ENCODE measurements at places on chromosomes 3 and 15.

DNA sequence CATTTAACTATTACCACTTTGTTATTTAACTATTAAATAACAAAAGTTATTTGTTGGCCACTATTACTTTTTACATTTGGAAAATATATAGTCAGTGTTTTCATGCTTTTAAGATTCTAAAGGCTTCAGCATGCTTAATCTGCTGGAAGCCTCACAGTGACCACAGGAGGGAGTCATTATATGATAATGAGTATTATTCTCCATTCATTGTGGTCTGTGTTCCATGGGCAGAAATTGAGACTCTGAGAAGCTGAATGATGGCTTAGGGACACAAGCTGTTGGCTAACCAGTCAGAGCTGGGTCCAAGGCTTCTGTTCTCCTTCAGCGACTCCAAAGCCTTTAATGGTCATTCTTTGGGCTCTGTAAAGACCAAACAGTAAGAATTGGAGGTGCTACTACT lies 64.7 kb downstream of the BFSP2 start:
- DNase-seq = no peak

GRCh38 chr3:122688996-122689395 lies 8.4 kb downstream of the PARP14 start:
- no peak for DNase-seq

DNA sequence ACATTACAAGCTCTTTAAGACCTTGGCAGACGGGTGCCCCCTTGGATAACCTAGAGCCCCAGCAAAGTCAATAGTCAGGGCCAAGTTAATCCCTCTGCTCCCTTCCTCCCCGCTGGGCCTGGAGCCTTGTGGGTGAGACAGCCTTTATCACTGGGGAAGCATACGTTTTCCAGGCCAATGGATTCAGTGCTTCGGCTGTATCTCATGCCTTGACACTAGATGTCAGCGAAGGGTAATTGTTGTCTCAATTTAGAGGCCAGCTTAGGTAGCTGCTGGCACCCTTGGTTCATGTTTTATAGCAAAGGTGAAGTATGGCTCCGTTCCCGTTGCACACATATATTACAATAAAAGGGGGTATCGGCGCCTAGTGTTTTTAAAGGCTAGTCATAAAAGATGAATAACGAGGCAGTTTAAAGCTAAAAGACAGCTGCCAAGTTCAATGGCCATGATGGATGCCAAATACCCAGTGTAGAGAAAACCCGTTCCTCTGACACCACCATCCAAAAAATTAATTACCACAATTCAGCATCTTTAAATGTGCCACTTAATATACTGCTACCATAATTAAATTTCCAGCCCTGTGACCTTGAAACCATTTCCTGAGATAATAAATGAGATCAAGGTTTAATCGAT lies 52.3 kb upstream of the BNIP2 start:
- DNase-seq = no peak

DNA sequence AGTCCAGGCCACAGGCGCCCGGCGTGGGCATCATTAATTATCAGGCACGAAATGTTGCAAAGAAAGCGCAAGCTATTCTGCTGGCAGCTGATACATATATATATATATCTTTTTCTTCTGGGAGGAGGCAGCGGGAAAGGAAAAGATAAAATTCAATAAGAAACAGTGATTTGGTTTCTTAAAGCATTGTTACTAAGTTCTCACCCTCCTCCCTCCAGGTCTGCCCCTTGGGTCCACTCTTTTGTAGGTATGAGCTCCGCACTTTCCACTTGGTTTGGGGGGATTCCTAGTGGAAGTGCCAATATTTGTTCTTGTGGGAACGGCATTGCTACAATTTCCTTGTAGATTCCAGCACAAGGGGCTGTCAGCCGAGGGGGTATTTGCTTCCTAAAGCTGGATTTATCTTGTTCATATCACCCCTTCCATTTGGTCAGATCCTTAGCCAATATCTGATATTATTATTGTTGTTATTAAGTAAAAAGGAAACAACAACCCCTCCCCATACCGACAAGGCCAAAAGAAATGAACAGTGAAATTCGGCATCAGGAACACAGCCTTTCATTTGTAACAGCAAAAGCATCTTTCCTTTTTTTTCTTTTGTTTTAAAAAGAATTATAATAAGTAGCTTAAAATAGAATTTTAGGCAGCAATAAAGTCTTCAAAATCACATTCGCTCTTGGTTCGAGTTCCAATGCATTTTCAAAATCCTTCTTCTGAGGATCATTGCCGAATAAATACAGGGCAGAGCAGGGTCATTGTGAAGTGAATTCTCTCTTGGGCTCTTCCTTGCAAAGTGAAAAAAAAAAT lies 15.6 kb downstream of the ZIC1 start:
- no peak for DNase-seq

DNA sequence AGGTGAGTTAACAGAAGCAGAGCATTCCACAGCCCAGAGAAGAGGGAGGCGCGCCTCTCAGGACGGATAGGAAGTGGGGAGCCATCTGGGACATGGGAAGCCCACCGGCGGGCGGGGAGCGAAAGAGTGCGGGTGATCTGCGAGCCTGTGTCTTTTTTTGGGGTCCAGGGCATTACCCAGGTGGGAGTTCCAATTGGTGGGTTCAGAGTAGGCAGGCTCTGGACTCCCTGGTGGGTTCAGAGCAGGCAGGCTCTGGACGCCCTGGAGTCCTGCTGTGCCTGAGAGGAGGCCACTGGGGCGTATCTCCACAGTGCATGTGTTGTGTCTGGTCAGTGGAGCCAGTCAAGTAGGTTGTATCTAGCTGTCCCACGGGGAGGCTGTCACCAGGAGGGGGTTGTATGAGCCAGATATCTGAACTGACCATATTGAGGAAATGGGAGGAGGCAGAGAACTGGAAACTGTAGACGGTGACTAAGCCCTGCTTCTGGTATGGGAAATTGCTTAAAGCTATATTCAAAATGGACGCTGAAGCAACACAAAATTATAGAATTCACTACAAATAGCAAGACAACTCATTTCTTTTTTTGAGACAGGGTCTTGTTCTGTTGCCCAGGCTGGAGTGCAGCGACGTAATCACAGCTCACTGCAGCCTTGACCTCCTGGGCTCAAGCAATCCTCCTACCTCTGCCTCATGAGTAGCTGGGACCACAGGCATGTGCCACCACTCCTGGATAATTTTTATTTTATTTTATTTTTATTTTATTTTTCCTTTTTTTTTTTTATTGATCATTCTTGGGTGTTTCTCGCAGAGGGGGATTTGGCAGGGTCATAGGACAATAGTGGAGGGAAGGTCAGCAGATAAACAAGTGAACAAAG lies 34.5 kb upstream of the CHST2 start:
- DNase-seq = no peak

DNA sequence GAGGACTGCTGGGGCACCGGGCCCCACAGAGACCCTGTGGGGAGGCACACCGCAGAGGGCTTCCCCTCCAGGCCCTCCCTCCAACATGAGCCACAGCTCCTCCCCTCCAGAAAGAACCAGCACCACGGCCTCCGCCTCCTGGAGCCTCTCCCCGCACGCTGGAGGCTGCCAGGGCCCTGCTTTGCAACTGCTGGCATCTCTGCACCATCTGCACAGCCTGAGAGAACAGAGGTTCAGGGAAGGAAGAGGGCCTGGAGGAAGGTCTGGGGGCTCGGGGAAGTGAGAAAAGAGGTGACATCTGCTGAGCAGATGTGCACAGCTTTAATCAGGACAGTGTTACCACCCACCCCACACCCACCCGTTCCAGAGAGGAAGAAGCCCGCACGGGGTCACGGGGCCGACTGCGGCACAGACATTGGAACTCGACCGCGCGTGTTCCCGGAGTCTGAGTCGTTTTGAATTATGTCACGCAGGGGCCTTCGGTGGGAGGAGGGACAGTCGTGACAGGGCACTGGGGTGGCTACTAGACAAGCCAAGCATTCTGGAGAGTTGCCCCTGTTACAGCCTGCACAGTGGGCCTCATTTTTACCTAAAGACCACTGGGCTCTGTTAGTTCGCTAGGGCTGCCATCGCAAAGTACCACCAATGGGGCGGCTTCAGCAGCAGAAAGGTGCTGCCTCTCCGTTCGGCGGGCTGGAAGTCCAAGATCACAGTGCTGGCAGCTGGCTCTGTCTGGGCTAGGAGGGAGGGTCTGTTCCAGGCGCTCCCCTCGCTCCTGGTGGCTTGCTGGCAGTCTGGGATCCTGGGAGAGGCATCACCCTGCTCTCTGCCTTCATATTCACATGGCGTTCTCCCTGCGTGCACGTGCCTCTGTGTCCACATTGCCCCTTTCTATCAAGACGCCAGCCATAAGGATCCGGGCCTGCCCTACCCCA lies 194.8 kb downstream of the XXYLT1 start:
- DNase-seq = no peak

DNA sequence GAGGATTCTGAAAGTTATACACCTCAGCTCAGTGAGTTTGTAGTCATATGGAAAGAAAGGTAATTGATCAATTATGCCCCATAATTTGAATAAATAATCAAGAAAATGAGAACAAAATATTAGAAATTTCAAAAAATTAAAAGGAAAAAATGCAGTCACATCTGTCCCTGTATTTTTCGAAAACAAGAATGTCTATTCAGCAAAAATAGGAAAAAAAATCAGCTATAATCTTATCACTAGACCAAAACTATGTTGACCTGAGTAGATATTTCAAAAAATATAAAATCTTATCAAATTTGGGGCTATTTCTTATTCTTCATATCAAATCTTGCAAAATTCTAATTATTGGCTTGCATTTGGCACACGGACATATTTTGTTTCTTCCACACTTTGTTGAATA lies 501.2 kb upstream of the CNTN3 start:
- DNase-seq = no peak

GRCh38 chr3:184380185-184380626 lies 352 bp downstream of the CHRD start:
- peak; percentile 30 for DNase-seq

DNA sequence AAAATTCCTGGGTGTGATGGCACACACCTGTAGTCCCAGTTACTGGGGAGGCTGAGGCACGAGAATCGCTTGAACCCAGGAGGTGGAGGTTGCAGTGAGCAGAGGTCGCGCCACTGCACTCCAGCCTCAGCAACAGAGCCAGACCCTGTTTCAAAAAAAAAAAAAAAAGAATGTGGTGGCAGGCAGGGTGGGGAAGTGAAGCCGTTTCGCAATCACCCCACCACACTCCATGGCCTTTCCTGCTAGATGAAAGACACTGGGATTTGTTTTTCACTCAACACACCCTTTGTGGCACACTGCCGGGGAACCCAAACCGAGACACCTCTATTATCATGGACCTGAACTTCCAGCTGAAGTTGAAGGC lies 172.4 kb upstream of the IQSEC1 start:
- no peak for DNase-seq

DNA sequence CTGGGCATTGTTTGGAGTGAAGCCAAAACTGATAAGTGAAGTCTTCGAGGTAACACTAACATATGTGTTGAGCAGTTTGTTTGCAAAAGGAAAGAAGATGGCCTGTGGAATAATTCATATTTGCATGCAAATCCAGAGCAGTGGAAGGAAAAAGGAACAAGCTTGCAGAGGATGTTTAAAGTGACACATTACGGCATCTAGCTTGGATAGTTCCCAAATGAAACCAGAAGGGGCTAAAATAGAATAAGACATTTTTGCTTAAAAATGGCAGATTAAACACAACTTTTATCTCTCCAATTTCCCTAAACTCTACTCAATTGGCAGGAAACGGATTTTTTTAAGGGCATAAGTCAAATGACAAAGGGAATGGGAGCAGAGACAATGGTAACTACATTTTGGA lies 25.4 kb upstream of the RYK start:
- no peak for DNase-seq

- no peak for DNase-seq
Observed at GRCh38 chr15:43911235-43911781, 84.5 kb downstream of the WDR76 start.

DNA sequence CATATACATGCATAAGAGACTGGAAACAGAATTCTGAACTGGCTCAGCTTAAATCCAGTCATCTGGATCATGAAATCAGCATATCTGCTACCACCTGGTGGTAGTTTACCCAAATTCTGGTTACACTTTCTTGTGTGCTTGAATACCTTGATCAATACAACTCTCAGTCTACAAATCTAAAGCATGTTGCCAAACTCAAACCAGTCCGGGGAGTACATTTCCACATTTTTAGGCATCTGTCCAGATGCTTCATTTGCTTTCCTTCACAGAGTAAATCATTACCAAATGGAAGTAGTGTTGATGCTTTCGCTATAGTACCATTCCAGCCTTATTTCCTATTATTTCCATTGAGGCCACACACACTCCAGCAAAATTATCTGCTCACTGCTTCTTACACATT lies 126.4 kb downstream of the P2RY1 start:
- DNase-seq = no peak

DNA sequence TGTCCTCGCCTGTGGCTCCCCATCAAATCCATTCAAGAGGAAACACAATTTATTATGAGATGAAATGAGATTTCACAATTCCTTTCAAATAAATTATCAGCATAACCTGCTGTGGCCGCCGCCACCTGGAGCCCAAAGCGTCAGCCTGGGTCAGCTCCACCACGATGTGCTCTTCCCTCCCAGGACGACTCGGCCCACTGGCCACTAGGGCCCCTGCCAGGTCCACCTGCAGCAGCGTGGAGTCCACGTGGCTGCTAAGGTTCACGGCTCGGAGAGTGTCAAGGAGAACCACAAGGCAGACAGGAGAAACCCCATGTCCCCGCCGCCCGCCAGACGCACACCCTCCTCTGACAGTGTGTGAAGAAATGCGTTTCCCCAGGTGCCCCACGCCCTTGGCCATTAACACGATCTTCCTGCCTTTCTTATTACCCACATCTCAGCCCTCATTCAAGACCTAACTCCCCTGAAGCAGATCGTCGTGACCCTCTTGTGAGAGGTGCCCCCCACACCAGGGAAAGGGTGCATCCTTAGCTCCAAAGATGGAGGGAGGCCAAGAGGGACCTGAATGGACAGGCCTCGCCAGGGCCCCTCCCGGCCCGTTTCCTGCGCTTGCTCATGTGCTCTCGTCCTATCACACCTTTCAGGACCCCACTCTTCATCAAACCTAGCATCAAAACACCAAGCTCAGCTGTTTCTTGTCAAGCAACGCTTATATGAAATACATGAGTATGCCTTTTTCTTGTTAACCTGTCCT lies 80.6 kb downstream of the OCA2 start:
- no peak for DNase-seq

DNA sequence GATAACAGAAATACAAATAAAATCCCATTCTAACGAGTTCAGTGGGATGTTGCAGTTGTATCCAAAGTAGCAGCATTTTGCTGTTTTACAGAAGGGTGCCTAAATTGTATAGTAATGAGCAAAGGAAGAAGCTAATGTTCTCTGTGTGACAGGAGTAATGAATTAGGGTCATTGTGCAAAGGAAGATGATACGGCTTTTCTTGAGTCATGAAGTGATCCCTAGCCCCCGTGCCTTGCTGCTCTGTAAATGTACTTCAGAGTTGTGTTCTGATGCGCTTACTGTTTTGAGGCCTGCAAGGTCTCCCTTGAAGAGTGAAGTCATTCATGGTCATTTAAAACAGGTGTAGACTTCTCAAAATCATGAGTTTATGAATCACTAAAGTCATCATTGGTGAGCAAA lies 37.9 kb downstream of the ATP1B3 start:
- no peak for DNase-seq

DNA sequence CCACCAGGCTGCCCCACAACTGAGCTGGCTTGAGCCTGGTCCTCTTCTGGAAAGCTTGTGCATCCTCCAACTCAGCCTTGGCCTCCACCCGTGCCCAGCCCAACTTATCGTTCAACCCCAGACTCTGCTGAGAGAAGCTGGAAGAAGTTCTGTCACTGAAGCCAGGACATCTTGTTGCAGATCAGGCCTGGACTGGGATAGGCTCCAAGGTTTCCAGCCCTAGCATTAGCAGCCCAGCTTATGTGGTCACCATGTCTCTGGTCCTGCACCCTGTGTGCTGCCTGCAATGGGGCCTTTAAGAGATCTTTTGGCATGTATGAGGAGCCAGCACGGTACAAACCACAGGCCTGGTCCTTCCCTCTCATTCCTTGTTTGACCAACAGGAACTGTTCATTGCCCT lies 15.2 kb upstream of the CAMP start:
- no peak for DNase-seq

All from activated CD4-positive, alpha-beta T cell treated with anti-CD3 and anti-CD28 coated beads, Interleukin-2, amount 50 U/mL, for 1 hour (primary cell).